ENCODE measurements at places on chromosomes 6 and 20.
A peak's percentile ranks its signal among the peaks of the same experiment; 100 is the strongest.

- DNase-seq = no peak
Observed at GRCh38 chr6:170189236-170189635, 101.6 kb downstream of the DLL1 start.

DNA sequence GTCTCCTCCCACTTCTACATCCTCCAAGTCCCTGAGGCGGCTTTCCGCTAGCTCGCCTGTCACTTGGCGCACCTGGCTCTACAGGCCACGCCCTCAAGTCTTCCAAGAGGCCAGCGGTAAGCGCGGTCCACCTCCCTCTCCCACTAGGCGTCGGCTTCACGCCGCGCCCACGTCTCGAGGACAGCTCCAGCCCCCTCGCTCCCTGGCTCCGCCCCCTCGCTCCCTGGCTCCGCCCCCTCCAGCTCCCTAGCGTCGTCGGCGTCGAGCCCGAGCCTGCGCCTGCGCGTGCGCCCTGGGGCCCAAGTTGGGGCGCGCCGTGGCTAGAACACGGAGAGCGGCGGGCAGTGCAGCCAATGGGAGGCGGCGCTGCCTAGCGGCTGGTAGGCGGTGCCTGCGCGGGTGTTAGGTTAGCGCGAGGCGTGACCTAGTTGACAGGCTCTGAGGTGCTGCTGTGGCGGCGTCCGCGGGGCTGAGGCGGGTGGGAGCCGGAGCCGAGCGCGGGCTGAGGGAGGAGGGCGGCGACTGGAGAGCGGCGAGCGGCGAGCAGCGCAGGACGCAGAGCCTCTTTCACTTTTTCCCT, at the start of gene MACROD2:
MACROD2 (plus strand) TSS at position 431 of the 580 bp plus-strand sequence.
- peak; percentile 79 for DNase-seq

DNA sequence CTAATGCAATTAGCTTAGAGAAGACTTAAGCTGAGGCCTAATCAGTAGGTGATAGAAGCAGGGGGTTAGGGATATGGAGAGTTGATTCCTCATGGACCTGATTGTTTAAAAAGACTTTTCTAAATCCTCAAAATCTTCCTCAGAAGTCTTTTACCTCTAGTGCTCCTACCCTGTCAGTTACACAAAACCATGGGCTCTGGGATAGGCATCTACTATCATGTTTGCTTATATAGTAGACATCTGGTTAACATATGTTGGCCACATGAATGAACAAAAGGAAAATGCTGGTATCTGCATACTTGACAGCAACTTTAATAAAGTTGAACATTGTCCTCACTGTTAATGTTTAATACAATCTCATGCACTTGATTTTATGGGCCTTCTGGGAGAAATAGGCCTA, 61.5 kb upstream of the FKBP1C start:
- no peak for DNase-seq

DNA sequence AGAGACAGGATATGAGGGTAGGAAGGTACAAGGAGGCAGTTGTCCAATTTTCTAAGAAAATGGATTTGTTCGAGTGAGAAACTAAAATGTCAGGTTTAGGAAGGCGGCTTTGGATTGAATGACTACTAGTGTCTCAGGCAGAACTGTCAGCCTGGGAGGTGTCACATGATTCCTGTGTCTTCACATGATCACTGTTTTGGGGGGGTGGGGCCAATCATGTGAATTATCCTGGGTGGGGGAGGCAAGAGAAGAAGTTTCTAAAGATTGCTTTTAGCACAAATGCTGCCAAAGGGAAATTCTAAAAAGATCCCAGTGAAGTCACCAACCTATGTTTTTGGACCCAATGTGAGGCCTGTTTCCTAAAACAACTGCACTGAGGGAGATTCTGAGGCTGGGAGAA, 2.3 kb downstream of the SIRPA start:
- DNase-seq = no peak

DNA sequence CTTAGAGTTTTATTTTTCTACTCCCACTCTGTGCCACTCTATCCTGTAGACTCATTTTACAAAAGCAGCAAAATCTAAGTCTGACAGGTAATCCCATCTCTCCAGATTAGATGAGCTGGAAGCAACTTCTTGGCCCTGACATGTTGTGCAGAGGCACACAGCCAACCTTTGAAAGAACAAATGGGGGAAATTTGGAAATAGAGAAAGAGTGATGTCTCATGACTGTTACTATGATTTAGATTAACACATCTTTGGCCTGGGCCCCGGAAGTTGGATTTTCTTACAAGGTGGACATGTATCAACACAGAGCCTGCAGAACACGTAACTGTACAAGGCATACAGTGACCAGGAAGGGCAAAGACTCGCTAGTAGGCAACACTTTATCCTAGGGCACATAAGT, 227.7 kb downstream of the MYLK4 start:
- no peak for DNase-seq

DNA sequence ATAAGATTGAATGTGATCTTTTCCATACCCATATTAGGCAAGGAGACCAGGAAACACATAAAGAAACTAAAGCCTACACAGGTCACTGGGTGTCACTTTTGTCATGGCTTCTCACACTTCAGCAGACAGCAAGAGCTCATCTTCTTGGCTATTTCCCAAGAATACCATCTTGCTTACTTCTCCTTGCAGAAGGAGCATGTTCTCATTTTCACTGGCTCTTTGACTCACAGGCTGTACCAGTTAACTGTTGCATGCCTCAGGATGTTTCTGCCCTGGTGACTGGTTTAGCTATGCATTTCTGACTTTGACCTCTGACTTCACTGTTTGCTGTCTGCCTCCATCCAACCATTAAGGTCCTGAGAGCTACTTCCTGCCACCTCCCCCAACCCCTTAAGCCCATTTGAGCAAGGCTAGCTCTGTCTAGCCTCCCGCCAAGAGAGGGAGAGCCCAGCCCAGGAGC, 40.3 kb upstream of the OGFRL1 start:
- DNase-seq = peak; percentile 52

- DNase-seq = no peak
Observed at GRCh38 chr6:38021029-38021428, 201.5 kb downstream of the ZFAND3 start.

- no peak for DNase-seq
Observed at GRCh38 chr6:14149739-14150130, 32.2 kb downstream of the CD83 start.

- peak; percentile 85 for DNase-seq
Observed at GRCh38 chr20:10581823-10582222, 92.0 kb downstream of the JAG1 start.

DNA sequence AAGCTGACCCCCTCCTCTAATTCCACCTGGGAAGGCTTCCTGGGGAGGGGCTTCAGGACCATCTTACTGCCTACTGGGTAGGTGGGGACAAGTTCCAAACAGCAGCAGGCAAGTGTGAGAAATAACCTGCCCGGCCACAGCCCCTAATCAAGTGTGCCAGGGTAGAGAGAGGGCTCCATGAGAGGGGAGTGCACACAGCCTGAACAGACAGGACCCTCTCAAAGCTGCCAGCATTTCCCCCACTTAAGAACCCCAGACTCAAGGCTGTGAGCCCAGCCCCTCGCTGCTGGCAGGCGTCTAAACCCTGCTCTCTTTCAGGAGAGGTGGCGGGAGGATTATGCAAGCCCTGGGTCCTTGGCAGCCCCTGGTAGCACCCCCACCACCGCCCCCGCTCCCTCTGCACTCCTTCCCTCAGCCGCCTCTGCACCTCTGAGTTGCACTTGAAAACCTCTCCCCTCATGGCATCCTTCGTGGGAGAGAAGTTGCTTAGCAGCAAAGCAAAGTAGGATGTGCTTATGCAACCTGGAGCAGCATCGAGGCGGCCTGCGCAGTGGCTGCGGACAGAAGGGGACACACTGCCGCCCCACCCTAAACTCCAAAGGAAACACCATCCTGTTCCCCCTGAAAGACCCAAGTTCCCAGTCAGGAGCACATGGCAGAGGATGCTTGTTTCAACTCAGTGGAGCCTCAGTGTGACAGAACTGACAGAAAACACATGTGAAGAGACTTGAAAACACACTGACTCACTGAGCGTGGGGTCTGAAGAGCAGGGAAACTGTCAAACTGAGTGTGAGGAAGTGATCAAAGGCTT, 10.5 kb downstream of the DDRGK1 start:
- DNase-seq = no peak

- DNase-seq = no peak
Observed at GRCh38 chr6:6323352-6323751, 2.9 kb upstream of the F13A1 start.

DNA sequence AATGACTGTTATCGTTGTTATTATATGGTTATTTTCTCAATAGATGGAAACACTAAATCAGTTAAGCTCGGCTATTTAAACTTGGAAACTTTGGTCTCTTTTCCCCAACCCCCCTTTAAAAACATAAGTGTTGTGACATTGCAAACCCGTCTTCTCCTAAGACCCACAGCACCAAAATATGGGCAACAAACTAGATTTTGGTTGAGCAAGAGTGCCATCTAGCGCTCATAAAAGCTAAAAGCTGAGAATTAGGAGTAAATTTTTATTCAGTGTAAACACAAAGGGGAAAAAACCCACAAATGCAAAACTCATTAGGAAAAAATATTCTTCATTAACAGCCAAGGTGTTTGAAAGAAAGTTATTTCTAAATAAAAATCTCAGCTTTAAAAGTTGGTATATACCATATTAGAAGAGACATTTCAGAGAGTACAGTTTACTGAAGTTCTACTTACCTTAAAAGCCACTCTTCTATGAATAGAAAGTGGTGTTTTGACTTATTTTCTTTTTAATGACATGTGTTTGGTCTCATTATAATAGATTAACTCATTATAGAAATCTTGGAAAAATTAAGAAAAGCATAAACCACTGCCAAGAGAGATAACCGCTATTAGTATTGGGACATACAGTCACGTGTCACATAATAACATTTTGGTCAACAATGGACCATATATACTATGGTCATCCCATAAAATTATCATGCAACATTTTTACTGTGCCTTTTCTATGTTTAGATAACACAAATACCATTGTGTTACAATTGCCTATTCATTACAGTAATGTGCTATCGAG, 21.1 kb downstream of the SESN1 start:
- DNase-seq = no peak

- DNase-seq = no peak
Observed at GRCh38 chr20:39645131-39645530, 683.0 kb downstream of the DHX35 start.

DNA sequence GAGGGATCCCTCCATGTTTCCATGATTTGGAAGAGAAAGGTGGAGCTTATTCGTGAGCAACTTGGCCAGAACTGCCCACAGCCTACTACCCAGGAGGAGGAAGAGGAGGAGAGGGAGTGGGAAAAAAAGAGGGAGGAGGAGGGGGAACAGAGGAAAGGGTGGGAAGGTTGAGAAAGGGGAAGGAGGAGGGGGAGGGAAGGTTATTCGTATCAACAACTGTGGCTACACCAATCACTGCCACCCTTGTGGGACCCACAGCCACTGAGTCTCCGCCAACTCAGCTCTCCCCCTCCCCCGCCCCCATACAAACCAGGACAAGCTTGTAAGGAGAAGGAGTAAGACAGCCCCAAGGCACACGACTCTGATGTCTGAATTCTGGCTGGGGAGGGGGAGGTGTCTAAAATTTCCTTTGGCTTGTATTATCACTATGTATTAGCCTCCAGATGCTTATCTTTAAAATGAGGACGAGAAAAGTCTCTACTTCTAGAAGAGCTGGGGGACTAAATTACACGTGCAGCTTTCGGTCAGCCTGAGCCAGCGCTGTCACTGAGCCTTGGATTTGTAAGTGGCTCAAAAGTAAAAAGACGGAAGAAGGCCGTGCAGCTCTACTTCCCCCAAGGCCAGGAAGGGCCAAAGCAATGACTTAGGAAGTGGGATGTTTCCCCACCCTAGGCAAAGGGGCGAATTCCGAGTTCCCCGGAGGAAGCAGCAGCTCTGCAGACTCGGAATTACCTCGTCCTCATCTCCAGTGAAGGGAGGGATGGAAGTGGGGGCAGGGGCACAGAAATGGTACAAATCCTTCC, 1.0 kb downstream of the FKBP1A start:
- no peak for DNase-seq

- DNase-seq = no peak
Observed at GRCh38 chr6:69917834-69918233, 51.5 kb downstream of the COL19A1 start.

DNA sequence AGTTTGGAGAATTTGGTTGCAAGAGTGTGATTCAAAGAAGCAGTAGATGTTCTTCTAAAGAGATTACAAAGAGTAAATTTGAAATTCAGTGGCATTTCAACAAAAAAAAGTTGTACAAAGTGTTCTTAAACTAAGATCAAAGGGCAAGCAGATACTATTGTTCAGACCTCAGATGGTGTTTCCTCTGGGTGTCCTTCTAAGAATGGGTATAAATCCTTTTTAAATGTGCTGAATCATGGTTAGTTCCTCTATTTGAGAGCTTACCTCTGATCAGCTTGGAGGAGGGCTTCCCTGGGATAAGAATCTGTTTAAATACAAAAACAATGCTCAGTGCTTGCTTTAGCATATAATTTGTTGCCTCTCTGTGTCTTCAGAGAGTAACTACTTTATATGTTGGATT, 6.3 kb downstream of the BMP6 start:
- no peak for DNase-seq

- no peak for DNase-seq
Observed at GRCh38 chr6:31307669-31308049, 35.8 kb upstream of the HLA-C start.

DNA sequence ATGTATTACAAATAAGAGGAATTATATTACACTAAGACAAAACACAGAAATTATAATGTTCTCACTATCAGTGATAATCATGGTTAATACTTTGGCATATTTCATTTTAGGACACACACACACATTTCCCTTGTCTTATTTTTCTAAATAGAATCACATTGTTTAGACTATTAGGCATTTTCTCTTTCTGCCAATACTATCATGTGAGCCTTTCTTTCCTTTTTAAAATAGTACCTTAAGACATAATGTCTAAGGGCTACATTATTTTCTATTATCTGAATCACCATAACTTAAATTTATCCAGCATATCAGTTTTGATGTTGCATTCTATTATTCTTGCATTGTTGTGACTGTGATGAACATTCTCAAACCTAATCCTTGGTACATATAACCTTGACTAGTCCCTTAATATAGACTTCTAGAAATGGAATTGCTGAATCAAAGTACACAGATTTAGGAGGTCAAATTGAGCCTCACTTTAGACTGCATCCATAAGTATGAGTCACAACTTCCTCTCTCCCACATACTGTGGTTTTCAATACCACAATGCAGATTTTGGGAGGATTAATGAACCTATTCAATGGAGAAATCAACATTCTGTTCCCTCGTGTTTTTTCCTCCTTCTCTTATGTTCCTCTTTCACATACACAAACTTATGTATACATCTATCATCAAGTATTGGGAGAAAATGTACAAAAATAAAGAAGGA, 212.6 kb downstream of the MOXD1 start:
- DNase-seq = no peak

GRCh38 chr6:41222513-41222912, 5.6 kb upstream of the TREML4 start:
- DNase-seq = no peak
